ENCODE measurements at places on chromosomes 12 and 14.

DNA sequence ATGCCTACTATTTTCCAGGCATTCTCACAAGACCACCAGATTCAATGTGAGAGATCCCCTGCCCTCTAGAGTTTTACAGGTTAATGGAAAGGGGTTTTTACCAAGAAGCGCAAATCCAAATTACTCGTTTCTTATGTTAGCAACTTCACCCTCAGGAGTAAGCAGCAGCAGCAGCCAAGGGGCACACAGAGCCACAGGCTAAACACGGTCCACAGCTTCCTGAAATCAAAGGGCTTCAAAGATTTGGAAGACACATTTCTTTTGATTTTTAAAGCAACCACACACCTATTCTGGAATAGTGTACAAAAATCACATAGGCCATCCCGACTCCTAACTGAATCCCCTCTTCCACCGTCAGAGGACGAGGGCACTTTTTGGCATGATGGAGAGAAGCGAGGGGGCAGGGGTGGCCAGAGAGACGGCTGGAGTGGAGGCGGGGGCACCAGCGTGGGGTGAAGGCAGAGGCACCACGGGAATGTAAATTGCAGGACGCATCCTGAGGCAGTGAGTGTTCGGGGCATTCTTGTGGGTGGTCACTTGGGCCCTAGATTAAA lies 107.0 kb downstream of the ARF6 start:
- DNase-seq: no peak

- DNase-seq: no peak
Measured at GRCh38 chr12:69254046-69254445, 14.7 kb downstream of the CPSF6 start.

GRCh38 chr12:31929027-31929526 lies 30.1 kb upstream of the RESF1 start:
- no peak for DNase-seq

- DNase-seq: no peak
Measured at GRCh38 chr12:12941450-12942350, 10.3 kb downstream of the GPRC5D start.

DNA sequence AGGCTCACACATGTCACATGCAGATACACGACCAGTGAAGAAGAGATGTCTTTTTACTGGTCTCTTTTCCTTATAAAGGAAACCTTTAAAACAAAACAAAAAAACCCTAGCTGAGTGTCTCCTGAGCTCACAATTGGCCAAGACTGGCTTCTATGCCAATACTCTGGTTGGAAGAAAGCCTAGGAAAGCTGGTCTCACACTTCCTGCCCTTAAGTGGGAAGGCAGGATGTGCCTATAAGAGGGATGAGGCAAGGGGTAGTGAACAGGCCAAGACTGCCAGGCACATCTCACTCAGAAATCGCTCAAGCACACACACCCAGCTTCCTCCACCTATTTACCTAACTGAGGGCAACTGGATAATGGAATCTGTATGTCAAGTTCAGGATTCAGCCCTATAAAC lies 50.0 kb downstream of the SOCS2 start:
- no peak for DNase-seq

DNA sequence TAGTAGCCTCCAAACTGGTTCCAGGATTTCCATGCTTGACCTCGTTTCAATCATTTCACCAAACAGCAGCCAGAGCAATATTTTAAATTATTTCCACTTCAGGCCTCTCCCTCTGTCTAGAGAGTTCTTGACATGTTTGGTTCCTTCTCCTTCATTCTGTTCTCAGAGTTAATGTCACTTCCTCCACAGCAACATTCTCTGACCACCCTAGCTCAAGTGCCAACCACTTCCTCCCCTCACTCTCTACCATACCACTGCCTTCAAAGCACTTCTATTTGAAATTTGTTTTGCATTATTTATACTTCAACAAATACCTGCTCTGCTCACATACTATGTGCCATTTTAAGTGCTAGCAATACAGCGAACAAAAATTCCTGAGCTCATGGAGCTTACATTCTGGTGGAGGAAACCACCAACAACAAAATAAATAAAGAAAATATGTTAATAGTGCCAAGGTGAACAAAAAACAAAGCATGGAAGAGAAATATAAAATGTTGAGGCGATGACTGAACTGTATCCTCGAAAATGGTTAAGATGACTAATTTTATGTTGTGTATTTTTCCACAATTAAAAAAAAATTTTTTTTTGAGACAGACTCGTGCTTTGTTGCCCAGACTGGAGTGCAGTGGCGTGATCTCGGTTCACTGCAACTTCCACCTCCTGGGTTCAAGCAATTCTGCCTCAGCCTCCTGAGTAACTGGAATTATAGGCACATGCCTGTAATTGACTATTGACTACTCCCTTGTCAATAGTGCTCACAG lies 17.3 kb downstream of the BAZ1A start:
- no peak for DNase-seq

DNA sequence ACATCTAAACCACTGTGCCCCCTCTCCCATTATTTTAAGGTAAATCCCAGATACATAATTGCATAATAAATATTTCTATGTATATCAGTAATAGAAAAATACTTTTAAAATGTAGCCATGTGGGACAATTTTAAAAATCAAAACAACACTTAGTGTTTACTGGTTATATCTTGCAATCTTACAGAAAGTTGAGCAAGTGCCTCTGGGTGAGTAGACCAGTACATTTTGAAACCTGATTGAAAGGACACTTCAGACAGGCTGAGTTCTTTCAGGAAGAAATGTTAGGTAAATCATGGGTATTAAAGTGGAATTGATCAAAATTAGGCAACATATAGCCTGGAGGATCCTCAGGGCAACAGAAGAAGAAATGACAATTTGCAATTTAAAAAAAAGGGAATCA lies 7.2 kb downstream of the SLC38A4 start:
- DNase-seq: no peak

DNA sequence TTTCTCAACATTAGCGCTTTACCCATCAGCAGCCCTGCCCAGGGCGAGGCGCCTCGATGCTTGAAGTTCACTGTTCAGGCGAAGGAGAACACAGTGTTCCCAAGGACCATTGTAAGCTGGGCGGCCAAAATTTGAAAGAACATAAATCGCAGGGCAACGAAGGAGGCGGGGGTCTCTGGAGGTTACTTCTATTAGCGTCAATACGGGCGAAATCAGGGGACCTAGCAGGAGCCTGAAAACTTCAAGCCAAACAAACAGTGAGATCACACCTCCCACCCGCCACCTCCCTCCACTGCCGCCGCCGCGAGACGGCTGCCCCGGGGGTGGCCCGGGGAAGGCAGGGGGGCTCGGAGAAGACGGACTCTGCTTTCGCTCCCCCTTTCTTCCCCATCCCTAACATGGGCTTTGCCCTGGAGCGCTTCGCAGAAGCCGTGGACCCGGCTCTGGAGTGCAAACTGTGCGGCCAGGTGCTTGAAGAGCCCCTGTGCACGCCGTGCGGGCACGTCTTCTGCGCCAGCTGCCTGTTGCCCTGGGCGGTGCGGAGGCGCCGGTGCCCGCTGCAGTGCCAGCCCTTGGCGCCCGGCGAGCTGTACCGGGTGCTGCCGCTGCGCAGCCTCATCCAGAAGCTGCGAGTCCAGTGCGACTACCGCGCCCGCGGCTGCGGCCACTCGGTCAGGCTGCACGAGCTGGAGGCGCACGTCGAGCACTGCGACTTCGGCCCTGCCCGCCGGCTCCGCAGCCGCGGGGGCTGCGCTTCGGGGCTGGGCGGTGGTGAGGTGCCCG lies at the start of gene PDZRN4:
TSS of gene PDZRN4 (plus strand) at position 263 of the 783 bp plus-strand sequence.
- DNase-seq: no peak

DNA sequence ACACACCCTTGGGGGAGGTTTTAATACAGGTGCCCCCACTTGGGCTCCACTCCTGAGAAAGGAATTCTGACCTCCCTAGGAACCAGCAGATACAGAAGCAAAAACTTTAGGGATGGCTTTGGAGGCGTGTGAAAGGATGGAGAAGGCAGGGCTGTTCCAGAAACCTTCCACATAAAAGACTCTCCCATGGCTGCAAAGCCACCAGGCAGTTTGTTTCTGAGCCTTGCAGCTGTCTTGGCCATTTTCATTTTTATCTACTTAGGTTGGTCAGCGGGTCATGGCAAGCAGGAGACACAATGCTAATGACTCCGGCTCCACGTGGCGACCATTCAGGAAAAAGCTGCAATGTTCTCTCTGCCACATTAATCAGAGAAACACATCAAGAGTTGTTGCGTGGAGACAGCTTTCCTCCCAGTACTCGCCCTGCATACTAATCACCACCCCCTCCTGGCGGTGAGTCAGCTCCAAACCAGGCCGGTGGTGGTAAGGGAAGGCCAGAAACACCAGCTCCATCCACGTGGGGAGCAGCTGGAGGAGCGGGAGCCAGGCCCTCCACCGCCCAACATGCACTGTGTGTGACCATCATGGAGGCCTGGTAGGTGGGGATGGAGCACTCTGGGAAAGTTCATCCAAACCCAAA lies 30.9 kb upstream of the IRF2BPL start:
- DNase-seq: no peak

GRCh38 chr14:100669011-100669412 lies 57.7 kb upstream of the DLK1 start:
- no peak for DNase-seq

GRCh38 chr14:97408503-97408902 lies 611.3 kb downstream of the VRK1 start:
- no peak for DNase-seq

DNA sequence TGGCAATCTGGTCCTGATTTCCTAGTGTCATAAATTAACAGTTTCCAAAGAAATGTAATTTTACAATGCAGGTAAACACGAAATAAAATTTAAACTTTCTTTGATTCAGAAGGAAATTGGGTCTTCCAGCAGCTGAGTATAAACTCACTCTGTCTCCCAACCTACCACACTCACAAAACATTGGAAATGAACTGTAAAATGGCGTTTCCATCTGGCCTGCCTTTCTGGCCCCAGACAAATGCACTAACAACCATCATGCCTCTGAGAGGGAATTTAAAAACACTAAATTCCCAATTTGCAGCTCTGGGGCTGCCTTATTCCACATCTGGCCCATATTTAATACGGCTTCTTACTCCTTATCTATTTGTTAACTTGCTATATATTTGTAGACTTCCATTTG lies 19.3 kb downstream of the ATP2B1 start:
- DNase-seq: no peak

GRCh38 chr12:16218934-16219751 lies 58.3 kb downstream of the SLC15A5 start:
- DNase-seq: no peak

- DNase-seq: no peak
Measured at GRCh38 chr14:100588671-100589070, 1.5 kb upstream of the BEGAIN start.

DNA sequence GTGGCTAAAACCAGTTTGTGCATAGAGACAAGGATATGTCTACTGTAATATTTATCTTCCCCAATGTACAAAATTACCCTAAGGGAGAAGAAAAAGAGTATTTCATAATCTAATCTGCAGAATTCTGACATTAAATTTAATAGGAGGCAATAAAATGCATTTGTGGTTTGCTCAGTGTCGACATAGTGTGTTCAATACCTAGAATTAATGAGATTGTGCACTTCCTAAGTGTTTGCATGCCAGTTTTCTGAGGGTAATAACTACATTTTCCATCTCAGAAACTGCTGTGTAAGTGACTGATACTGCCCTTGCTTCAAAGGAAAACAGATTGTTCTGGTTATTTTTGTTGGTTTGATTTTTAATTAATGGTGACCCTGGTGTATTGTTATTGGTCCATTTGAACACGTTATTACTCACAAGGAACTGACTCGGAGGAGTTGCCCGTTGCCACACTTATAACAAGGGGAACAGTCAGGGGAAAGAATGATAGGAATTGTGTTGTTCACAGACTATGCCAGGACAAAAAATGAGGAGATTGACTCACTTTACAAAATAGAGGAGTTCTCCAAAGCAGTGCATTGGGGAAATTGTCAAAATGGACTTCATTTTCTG lies 960.3 kb upstream of the TMEM132C start:
- no peak for DNase-seq

- no peak for DNase-seq
Measured at GRCh38 chr12:66321435-66321834, 19.1 kb downstream of the HELB start.

- DNase-seq: no peak
Measured at GRCh38 chr12:66047411-66048021, 83.0 kb downstream of the LLPH start.

Data from NCI-H187 treated with DMSO at 0.1 percent for 48 hours (cell line).